Tibial nerve (tissue), 4 donors: ENCODE measurements at places on chromosomes 11 and 22. TPM values are rescaled to one million over a fixed set of nuclear protein-coding genes. Genes with fewer than 3 reads are reported as not detected.

The BDNF gene
- total RNA-seq = not detected

The OR5T2 gene
- total RNA-seq = not detected

The GUCY1A2 gene
- total RNA-seq = 3.9 TPM

The MUC15 gene
- not detected for total RNA-seq

The KCNE3 gene
- 5.7 TPM for total RNA-seq

The SSTR3 gene
- not detected for total RNA-seq

The OR6T1 gene
- total RNA-seq = not detected

The MAML2 gene
- 20.5 TPM for total RNA-seq

The RAB38 gene
- 0.59 TPM for total RNA-seq

The POLD4 gene
- total RNA-seq = 154 TPM

The UBQLNL gene
- 1.2 TPM for total RNA-seq

The GLYATL2 gene
- not detected for total RNA-seq

The BAD gene
- 119 TPM for total RNA-seq

The MS4A7 gene
- 57.9 TPM for total RNA-seq

The LMO2 gene
- total RNA-seq = 37.4 TPM
